ENCODE measurements at places on chromosomes 2 and 18.
A peak's percentile ranks its signal among the peaks of the same experiment; 100 is the strongest.

- peak; percentile 23 for DNase-seq
Measured at GRCh38 chr2:3195641-3196476, 181.8 kb downstream of the EIPR1 start.

GRCh38 chr2:17579605-17580318, 39.3 kb downstream of the VSNL1 start:
- no peak for DNase-seq

DNA sequence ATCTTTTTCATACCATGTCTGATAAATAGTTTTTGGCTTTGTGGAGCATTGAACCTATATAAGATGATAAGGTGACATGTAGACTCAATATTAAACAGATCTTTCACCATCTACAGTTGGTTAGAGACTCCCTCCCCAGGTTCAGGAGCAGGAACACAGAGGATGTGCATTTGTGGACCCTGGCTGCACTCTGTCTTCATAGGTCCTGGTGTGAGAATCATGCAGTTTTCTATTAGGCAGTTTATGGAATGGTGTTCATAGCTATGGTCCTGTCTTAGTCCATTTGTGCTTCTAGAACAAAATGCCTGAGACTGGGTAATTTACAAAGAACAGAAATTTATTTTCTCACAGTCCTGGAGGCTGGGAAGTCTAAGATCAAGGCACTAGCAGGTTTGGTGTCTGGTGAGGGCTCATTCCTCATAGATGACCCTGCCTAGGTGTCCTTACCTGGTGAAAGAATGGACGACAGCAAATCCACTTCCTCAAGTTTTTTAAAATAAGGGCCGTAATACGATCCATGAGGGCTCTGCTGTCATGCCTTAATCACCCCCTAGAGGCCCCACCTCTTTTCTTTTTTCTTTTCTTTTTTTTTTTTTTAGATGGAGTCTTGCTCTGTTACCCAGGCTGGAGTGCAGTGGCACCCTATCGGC, 35.3 kb upstream of the FAM98A start:
- no peak for DNase-seq

GRCh38 chr2:55137024-55137958, 87.0 kb upstream of the RTN4 start:
- peak; percentile 87 for DNase-seq

DNA sequence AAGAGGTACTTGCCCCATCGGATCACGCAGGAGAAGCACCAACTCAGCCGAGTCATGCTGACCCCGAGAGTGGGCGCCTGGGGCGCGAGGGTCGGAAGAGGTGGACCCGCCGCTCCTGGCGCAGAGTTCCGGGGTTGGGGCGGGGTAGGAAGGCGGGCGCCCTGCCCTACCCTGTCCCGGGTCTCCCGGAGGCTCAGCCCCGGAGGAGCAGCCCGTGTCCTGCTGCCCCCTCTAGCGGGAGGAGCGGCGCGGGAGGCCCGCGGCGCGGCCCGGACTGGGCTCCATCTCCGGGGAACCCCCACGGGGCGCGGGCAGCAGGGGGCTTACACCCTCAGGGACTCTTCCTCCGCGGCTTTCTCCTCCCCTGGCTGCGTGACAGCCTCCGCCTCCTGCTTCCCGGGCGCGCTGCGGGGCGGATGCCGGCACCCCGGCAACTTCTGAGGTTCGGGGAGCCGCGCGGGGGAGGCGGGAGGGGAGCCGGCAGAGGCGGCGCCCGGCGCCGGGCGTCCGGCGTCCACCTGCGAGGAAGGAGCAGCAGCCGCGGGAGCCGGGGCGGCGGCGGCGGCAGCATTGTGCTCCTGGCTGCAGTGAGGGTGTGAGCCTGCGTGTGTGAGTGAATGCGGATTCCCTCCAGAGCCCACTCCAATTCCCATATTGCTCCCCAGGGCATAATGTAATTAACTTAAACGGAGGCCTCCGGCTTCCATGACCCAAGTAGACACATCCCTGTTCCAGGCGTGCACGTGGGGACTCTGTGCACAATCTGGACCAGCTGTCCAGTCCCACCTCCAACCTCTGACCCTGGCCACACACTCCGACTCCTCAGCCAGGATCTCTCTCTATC, 7.6 kb upstream of the TNS1 start:
- no peak for DNase-seq

- DNase-seq, result no peak
Measured at GRCh38 chr2:26683583-26683982, 8.9 kb upstream of the KCNK3 start.

GRCh38 chr18:13566941-13567746, 159.2 kb downstream of the FAM210A start:
- DNase-seq, result peak; percentile 11

DNA sequence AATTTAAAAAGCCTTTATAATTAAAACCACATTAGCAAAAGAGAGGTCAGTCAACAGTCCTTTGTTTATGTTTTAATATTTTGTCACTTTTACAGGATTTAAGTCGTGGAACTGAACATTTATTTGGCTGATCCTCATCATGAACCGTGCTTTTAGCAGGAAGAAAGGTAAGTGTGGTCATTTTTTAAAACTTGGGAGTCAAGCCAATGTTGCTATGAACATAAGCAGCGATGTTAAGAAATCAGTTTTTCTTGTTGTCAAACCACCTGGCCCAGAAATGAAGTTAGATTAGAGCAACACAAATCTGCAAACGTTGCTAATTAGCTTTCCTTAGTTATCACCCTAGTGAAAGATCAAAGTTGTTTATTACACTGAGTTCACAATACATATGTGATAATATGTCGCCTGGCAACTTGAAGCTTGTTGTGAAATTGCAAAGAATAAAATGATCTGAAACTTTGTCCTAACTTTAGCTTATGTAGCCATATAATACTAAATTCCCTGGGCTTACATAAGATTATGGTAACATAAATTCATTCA, 186.0 kb downstream of the GULP1 start:
- DNase-seq, result no peak

DNA sequence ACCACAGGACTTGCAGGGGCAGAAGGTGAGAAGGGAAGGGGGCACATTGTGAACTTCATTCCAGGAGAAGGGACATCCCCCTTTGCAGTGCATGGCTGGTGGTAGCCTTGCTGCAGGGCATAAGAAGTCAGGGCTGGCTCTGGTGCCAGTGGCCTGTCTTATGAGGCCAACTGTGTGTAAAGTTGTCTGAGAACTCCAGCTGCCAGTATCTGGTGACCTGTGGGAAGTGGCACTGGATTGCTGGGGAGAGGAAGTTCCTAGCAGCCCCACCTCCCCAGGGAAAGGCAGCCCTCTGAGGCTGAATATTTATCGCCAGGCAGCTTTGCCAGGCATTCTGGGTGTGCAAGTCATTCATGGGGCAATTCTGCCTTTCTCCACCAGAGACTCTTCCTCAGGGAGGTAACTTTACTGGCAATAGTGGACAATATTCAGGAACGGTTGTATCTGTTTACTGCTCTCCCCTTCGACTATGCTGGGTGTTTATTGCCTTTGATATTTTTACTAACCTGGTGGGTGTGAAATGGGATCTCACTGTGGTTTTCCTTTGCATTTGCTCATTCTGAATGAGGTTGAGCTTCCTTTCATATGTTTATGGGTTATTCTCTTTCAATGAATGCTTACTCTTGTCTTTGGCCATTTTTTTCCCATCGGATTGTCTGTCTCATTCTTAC, 12.3 kb downstream of the TRPM8 start:
- DNase-seq, result no peak

GRCh38 chr2:141534666-141535362, 596.0 kb downstream of the LRP1B start:
- peak; percentile 55 for DNase-seq

DNA sequence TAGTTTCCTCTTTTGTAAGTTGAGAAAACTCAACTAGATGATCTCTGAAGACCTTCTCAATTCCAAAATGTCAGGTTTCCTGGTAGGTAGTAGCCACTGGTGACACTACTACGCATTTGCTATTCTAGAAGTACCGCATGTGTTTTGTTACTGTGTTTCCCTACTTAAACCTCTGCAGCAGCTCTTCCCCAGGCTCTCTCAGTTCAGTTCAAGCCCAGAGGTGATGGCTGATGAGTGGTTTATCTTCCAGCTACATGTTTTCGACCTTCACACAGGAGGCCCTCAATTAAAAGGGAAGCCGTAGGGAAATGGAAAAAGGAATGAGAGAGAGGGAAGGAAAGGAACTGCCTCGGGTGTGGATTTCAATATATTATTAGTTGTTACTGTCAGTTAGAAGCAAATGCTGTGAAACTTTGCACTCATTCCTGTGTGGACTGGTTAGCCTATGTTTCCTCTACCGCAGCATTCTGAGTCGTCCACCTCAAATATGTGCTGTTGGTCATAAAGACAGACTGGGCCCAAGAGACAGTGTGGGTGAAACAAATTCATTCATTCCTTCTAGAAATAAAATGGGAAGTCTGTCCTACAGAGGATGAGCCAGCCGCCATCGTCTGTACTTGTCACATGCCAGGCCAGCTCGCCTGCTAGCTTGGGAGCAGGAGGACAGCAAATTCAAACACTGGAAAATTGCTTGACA, 455.2 kb upstream of the RAB12 start:
- no peak for DNase-seq

GRCh38 chr2:123915380-123915779, 109.7 kb upstream of the CNTNAP5 start:
- no peak for DNase-seq

DNA sequence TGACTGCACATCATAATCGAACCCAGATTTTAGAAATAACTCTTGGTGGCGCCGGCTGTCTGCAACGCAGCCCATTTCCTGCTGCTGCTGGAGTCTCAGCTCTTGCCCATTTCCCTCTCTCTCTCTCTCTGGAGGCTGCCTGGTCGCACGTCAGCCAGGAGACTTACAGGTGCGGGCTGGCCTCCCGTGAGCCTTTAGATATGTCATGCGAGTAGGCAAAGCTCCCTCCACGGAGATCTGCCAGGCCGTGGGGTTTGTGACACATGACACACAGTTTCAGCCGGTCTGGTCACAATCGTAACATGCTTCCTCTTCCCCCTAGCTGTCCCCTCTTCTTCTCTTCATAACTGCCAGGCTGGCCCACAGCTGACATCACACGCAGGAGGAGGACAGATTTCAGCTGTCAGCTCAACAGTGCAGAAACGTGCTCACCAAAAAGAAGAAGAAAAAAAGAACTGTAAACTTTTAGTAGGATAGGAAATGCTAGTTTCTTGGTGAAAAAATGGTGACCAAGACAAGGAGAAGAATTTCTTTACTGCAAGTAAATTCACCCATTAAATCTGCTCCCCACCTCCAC, 489.3 kb downstream of the ZNF516 start:
- DNase-seq, result no peak

DNA sequence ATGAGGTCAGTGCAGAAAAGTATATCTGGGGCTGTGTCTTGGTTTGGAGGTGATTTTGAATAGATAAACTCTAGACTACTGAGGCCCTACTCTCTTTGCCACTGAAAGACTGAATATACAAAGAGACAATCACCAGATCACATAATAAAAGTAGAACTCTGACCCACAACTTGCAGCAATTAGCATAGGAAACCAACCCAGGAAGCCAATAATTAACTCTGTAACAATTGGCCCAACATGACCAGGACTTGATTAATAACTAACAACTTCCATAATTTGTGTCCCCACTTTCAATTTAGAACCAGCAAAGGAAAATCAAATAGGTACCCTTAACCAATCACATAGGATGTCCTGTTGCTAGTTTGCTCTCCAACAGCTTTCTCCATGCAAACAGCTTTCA, 1104.9 kb upstream of the CELF4 start:
- DNase-seq, result no peak

- DNase-seq, result no peak
Measured at GRCh38 chr2:225028572-225028971, 13.7 kb downstream of the DOCK10 start.

GRCh38 chr18:28767727-28768211, 590.8 kb upstream of the CDH2 start:
- DNase-seq, result no peak
